ENCODE measurements at places on chromosomes 5 and 9.

- DNase-seq: no peak
These were observed 563.9 kb upstream of the TLE4 start for GRCh38 chr9:79007701-79008483.

DNA sequence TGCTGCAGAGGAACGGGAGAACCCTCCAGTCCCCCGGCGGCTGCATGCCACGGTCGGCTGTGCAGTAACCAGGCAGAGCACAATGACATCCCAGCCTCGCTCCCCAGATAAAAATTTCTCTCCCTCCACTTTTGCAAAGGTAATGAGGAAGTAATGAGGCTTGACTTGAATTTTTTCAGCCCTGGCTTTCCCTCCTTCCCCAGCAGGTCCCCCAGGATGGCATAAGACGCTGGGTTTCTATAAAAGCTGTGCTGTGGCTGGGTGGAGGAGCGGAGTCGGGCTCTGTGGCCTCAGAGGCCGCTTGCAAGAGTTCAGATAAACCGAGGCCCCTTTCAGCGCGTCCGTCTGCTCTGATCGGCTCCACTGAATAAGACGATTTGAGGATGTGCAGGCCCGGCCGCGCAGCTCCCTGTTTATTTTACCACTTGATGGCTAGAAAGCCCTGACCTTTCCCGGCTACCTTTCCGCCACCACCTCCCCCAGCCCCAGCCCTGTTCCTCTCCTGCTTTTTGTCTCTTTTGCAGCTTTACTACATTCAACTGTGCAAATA, 351.9 kb upstream of the IRX2 start:
- no peak for DNase-seq

- no peak for DNase-seq
These were observed 91.7 kb downstream of the HRH2 start for GRCh38 chr5:175749591-175749990.

DNA sequence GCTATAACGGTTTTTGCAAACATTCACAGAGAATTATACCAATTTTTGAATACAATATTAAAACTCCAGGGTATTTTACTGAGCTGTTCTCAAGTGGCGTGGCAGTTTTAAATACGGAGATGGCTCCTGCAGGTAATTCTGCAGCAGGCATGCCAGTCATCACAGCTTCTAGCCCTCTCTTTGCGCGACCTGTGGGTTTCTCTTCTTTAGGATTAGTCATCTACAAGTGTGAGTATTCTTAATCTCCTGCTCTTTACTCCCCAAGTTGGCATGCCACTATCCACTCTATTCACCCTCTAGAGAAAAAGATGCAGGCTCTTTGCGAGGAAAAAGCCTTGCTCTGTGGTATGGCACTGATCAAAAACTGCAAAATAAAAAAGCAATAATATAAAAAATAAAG, 43.9 kb downstream of the ANKRD31 start:
- no peak for DNase-seq

DNA sequence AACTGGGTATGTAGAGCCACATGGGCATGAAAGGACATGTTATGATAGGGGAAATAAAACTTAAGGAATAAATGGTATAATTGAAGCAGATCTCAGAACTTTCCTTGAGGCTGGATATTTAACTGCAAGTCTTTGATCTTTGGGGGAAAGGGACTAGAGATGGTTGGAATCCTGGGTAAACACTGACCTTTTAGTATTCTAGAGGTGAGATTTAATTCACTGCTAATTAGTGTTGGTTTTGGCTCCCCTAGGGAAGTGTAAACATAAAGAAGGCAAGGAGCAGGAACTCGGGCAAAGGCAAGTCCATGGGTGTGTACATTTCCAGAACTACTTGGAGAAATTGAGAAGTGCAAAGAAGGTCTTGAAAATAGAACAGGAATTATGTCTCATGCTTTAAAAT, 16.6 kb downstream of the NIM1K start:
- DNase-seq: no peak

DNA sequence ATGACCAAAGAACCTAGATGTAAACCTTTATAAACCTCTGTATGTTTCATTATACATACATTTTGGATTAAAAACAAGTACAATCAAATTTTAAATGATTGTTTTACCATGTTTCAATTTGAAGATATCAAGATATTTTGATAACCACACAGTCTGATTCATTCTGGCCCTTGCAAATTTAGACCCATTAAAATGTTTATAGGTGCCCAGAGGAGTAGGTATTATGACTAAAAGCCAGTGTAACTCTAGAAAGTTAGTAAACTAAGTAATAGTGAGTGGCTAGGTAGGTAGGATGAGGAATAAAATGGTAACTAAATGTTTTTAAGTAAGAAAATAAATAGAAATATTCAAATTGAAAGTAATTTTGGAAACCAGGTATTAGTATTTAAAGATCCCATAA, 165.5 kb downstream of the PBX3 start:
- DNase-seq: no peak

DNA sequence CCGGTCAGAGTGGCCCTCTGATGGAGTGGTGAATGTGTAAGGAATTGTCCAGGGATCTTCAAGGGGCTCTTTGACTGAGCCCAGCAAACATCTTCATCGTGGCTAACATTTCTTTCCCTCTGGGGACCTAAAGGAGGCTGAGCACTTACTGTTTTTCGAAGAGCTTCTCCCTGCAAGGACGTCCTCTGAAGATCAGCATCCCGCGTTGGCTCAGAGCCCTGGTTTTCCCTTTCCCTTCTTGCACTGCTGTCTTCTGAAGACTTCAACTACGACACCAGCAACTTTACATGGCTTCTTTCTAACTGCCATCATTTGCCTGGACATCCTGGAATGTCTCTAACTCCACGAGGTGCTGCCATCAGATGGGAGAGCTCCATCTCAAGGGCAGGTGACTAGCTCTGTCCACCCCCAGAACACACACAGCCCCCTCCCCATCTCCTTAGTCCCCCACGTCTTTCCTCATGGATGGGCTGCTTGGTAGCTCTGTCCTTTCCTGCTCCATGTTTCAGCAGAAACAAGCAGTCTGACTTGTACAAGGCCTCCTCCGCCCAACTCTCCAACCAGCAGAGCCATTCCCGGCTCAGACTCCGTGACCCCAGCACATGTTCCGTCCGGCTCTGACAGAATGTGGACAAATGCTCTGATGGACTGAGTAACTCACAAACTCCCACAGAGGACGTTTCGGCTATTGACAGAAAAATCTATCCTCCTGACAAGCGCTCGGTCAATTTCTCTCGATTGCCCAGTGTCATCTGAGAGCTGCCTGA, 17.1 kb downstream of the SHB start:
- no peak for DNase-seq

- DNase-seq: no peak
These were observed 130.5 kb downstream of the FBXL7 start for GRCh38 chr5:15630441-15630840.

DNA sequence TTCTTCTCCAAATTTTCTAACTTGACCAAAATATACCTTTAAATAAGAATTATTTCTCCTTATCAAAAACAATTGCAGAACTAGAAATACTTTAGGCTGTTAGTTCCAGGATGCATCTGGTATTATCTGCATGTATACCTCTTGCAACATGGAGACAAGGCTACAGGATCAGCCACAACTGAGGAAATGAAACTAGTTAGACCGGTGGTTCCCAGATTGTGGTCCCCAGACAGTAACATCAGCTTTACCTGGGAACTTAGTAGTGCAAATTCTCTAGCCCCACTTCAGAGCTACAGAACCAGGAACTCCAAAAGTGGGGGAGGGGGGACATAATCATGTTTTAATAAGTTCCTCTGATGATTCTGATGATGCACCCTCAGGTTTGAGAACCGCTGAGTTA, 61.6 kb upstream of the C9orf72 start:
- DNase-seq: no peak

DNA sequence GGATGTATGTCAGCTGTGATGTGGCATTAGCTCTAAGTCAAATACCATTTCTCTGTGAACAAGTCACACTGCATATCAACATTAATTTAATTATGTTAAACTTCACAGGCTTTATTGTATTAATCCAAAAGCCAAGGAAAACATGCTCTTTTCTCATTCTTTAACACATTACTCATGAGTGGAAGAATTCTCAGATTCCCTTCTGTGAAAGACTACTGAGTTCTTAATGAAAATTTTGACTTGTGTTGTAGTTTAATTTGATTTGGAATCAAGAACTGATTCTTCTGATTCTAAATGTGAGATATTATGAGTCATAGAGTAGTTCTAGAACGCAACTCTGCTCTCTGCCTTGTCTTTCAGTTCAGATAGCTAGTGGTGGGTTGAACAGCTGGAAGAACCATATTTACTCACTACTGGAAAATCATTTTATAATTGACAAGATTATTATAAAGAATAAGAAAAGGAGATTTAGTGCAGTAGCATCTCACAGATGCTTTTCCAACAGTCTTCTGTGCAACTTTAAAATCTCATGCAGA, 90.6 kb downstream of the VCAN start:
- DNase-seq: no peak
